ENCODE measurements at places on chromosomes 2 and 18.

DNA sequence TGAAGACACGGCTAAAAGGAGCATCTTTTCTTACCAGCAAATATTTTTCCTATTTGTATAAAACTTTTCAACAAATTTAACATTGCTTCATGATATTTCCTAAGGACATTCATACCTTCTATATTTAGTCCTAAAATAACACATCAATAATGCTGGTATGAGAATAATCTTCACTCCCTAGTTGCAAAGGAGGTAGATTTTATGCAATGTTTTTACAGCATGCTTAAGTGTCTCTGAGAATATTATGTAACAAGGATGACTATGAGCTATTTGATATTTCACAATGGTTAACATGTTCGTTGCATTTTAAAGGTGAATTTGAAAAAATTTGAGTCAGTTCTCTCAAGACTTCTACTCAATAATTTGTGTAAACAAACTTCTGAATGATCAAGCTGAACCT, 506.7 kb downstream of the NUP35 start:
- no peak for DNase-seq

DNA sequence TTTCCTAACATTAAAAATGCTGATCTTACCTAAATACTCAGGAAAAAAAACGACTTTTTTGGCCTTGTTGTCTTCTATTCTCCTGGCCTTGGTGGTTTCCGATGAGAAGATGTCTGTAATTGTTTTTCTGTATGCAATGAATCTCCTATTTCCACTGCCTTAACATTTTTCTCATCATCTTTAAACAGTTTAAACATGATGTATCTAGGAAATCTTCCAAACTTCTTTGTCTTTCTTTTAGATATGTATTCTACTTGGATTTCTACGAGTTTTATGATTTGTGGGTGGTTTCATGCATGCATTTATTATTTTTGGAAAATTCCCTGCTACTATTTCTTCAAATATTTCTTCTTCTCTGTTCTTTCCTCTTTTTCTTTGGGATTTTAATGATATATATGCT, 288.6 kb upstream of the GYPC start:
- no peak for DNase-seq

DNA sequence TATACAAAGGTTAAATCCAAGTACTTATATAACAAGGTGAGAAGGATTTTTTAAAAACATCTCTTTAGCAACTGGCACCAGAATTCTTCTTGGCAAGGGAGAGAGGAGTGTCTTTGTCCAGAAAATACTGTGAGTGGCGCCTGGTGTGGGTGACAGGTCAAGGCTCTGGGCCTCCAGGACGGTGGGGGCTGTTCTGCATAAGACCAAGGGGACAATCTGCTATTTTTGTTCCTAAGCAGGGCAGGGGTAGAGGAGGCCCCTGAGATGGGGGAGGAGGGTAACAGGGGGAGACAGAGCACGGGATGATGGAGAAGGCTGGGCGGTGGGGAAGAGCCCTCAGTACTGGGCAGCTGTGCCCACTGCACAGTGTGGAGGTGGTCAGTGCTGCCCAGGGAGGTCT, 51.6 kb upstream of the TAF1B start:
- DNase-seq, result no peak

DNA sequence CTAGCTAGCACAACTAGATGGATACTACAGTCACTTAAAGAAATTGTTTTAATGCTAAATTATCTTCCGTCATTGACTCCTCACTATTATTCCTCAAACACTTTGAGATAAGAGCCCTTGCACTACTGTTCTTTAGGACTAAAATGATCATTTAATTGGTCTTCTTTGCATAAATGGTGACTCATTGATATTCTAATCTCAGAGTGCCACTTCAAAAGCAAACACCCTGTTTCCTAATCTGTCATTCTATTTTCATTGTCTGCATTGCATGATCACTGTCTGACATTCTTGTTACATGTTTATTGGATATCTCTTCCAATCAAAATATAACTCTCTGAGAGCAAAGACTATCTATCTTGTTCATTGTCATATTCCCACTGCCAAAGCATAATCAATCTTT, 313.9 kb downstream of the EXOC6B start:
- DNase-seq, result no peak

DNA sequence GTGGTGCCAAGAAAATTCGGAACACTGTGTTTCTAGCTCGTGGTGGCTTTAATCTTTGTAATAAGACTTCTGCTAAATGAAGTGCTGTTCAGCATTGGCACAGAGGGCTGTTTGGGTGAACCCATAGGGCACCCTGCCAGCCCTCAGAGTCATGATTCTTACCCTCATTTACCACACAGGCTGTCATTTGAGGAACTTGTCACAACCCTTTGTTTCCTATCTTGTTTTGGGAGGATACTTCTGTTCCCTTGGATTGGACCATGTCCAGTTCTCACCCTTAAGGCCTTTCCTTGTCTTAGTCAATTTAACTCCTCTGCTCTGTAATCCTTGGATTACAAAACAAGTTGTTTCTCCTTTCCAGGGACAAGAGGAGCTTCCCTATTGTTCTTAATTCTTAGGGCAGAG, 225.7 kb downstream of the MTX2 start:
- no peak for DNase-seq
